ENCODE measurements at places on chromosomes 5 and 9.

- no peak for DNase-seq
Measured at GRCh38 chr5:102975457-102976182, 144.3 kb downstream of the GIN1 start.

- no peak for DNase-seq
Measured at GRCh38 chr5:149614034-149614907, 33.0 kb downstream of the ARHGEF37 start.

DNA sequence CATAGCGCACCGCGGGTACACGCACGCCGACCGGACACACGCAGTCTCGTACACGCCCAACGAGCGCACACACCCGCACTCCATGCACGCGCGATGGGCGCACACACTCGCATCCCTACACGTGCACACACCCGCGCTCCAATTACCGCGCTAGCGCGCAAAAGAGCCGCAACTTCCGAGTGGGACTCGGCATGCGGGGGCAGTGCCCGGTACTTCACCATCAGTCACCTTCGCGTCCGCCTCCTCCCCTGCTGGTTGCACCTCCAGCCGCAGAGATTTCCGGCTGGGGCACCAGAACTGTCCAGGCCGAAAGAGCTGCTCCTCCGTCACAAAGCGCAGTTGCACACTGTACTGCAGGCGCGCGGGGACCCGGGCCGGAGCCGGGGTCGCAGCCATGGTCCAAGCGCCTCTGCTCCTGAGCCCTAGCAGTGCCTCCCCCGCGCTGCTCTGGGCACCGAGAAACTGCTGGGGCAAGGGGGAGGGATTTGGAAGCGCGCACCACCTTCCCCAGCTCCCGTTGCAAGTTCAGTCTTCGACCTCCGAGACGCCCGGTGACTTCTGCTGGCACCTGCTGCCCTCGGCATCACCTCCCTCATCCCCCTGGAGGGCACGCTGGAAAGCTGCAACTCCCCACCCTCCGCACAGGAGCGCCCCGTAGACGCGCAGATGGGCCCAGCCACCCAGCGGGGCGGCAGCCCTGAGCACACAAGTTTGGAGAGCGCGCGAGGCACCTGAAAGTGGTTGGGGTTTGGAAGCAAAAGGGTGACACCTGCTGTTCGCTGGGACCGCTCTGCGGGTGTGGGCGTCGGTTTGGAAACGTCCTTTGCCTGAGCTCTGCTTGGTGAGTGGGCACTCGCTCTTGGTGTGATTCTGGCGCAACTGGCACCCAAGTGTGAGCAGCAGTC lies 337.4 kb upstream of the PUM3 start:
- DNase-seq = no peak

- peak; percentile 70 for DNase-seq
Measured at GRCh38 chr5:111278858-111279504, 54.8 kb downstream of the CAMK4 start.

- no peak for DNase-seq
Measured at GRCh38 chr9:86591472-86591871, 237.3 kb upstream of the TUT7 start.

GRCh38 chr5:96410013-96410412 lies 23.0 kb downstream of the PCSK1 start:
- DNase-seq = no peak

DNA sequence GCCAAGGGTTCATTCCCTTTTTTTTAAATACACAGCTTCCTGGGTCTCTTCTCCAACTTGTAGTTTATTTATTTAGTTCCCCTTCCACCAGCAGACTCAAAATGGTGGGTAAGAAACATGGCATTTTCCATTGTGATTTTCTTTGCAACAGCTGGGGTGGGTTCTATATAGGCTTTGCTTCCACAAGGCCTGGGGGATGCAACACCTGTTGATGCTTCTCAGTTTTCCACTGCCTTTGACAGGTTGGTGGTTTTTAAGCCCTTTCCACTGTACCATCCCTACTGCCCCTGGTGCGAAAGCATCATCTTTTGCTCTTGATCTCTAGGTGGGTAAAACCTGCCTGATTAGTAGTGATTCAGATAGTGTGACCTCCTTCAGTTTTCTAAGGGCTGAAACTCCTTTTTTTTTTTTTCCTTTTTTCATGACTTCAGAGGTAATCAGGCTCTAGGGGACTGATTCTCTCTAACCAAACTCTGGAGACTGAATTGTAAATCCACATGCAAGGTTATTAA lies 8.5 kb downstream of the KDM3B start:
- no peak for DNase-seq

DNA sequence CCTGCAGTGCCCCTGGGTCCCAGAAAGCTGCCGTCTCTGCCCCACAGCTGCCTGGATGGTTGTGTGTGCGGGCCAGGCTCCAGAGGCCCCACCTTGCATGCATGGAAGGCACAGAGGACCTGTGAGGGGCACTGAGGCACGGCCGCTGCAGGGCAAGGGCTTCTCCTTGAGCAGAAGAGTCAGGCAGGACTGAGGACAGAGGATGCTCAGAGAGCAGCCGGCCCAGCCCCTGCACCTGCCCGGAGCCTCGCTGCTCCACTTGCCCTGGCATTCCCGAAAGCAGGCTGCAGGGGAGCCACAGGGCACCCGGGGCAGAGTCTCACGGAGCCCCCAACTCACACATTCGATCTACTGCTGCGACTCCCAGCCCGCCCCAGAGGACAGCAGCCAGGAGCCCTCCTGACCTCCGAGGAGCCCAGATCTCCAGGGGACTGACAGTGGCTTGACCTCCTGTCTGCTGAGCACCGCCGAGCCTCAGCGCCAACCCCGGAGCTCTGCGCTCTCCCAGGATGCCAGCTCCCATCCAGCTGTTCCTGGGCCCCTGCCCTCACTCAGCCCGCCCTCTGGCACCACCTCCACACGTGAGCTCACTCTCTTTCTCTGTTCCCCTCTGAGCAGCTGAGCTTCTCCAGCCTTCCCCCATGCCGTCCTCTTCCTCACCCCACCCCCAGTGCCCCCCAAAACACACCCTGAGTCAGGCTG lies 95.0 kb downstream of the KCNT1 start:
- DNase-seq = no peak

DNA sequence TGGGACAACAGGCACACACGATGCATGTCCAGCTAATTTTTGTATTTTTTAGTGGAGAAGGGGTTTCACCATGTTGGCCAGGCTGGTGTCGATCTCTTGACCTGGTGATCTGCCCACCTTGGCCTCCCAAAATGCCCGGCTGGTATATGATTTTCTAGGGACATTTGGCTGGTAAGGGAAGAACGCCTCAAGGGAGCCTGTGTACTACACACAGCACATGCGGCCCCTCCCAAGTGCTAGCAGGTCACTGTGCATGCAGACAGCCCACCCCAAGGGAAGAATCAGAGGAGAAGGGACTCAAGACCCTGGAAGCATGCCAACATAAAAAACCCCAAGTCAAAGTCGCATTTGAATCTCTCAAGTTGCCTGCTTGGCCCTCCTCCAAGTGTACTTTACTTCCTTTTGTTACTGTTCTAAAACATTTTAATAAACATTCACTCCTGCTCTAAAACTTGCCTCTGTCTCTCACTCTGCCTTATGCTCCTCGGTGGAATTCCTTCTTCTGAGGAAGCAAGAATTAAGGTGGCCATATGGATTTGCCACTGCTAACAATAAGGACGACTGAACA lies 24.3 kb upstream of the OTULINL start:
- no peak for DNase-seq

DNA sequence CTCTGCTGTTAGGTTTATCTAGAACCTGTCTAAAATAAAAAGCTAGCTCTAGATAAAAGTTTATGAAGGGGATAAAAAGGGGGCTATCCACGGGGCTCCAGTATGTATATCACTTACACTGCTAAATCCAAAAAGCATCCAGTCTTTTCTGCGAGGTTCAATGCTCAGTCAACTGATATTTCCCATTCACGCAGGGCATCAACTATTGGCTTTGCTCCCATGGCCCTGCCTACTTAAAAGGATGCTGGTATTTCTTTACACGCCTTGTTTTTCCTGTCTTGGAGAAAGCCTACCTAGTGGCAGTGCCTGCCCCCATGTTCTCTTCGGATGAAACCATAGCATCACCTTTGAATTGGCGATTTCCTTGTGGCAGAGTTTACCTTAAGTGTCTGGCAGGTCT lies 8.1 kb downstream of the SPRY4 start:
- no peak for DNase-seq
